Testis (tissue), 5 donors: ENCODE measurements at places on chromosomes 7 and 10.
A peak's percentile ranks its signal among the peaks of the same experiment; 100 is the strongest.

- no peak for DNase-seq
These were observed 13.0 kb downstream of the ADCYAP1R1 start for GRCh38 chr7:31065021-31065593.

- peak; percentile 16 for DNase-seq
These were observed 453 bp downstream of the SFMBT2 start for GRCh38 chr10:7410301-7410861.

- no peak for DNase-seq
These were observed 149.6 kb downstream of the ADK start for GRCh38 chr10:74300666-74301065.

GRCh38 chr7:134657526-134657925 is 10.9 kb downstream of the BPGM start:
- no peak for DNase-seq

- DNase-seq: no peak
These were observed 4.5 kb downstream of the CYP26C1 start for GRCh38 chr10:93064874-93065660.
